ENCODE measurements at places on chromosomes 6 and 20.

GRCh38 chr6:105212587-105212986 is 32.8 kb upstream of the POPDC3 start:
- DNase-seq, result no peak

DNA sequence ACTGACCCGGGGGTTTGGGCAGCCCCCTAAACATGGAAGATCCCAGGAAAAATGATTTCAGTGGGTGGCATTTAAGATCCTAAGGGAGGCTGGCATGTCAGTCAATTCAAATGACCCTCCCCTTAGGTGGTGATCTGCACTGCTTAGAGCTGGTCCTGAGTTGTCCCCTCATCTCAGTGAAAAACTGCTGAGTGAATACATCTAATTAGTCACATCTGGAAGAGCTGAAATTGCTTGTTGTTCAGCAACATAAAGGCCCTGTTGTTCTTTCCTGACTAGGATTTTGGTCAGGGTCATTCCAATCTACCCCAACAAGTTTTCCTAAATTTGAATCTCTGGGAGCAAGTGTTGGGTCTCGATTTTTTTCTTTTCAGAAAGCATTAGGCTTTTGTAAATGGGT is 126.4 kb downstream of the LCA5 start:
- DNase-seq, result no peak

- DNase-seq, result no peak
Observed at GRCh38 chr6:67633058-67633457, 1002.0 kb upstream of the ADGRB3 start.

DNA sequence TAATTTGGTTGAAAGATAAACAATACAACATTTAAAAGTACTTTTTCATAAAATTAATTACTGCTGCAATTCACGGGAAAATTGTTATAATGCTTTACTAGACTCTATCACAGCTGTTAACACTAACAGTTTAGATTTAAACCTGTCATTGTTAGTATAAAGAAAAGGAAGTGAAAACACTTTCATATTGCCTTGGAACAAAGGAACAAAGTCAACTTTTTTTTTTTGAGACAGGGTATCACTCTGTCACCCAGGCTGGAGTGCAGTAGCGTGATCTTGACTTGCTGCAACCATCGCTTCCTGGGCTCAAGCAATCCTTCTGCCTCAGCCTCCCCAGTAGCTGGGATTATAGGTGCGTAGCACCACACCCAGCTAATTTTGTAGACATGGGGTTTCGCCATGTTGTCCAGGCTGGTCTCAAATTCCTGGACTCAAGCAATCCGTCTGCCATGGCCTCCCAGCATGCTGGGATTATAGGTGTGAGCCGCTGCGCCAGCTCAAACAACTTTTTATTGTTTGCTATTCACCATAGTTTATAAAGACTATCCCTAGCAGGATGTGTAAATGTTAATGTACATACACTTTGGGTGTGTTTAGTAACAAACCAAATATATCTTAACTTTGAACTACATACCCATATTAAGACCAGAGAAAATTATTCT is 22.1 kb downstream of the SLC35A1 start:
- DNase-seq, result no peak

DNA sequence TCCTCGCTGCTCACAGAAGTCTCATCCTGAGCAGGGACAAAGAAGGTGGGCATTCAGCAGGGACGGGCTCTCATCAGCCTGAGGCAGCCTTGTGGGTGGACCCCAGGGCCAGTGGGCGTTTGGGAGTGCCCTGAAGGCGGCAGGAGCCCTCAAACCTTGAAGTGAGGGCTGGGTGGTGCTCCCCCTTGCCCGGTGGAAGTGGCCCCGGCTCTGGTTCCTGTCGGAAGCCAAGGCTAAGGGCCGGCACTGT is 110.5 kb downstream of the NOL4L start:
- no peak for DNase-seq

GRCh38 chr6:41604006-41604405 is 34.3 kb upstream of the MDFI start:
- DNase-seq, result no peak

DNA sequence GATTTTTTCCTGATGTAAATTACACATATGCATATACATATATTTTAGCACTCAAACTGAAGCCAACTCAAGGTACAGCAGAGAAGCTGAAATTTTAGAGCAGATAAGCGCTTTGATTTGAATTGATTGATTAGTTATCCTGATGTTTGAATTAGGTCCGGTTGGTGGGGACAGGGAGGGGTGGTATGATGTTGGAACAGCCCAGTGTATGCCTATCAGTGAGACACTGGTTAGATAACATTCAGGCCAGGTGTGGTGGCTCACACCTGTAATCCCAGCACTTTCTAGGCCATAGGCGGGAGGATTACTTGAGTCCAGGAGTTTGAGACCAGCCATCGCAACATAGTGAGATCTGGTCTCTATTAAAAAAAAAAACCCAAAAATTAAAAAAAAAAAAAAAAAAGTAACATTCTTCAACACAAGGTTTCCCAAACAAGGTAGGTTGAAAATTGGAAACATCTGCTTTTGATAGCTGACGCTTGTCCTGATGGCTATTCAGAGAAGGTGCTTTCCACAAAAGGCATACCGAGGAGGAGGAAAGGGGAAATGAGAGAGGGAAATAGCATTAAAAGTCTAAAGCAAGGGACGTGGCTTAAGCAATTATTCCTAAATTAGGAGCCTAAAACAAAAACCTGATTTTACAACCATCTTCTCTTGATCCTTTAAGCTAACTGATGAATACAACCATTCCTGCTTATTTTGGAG is 288.4 kb upstream of the JARID2 start:
- DNase-seq, result no peak

DNA sequence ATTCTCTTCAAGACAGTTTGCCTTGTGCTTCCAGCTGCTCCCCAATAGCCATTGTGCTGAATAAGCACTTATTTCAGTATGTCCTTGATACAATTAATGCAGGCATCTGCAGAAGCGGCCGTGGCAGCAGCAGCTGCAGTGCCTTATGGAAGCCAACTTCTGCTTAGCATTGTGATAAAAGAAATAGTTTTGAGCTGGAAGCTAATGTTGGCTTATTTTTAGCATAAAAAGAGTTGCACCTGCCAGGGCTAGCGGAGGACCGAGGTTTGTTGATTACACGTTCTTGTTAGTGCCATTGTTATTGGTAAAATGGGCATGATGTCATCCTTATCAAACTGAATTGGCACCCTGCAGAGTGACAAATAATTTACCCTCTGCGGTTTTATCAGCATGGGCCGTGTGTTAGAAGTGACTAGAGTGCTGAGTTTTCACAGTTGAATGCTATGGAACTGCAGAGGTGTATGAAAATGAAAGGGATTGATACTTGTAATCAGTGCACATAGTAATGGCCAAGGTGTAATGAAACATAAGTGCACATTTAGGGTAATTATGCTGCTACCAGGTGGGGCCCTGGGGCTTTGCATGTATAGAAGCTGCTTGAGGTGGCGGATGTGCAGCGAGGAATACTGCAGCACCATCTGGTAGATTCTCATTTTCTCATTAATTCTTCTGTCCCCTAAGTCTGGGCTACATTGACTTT is 334.3 kb downstream of the CDKAL1 start:
- no peak for DNase-seq

GRCh38 chr6:135181333-135182070 is 394 bp downstream of the MYB start:
- DNase-seq, result peak; percentile 44

GRCh38 chr20:23111307-23111943 is 25.3 kb upstream of the CD93 start:
- DNase-seq, result no peak

DNA sequence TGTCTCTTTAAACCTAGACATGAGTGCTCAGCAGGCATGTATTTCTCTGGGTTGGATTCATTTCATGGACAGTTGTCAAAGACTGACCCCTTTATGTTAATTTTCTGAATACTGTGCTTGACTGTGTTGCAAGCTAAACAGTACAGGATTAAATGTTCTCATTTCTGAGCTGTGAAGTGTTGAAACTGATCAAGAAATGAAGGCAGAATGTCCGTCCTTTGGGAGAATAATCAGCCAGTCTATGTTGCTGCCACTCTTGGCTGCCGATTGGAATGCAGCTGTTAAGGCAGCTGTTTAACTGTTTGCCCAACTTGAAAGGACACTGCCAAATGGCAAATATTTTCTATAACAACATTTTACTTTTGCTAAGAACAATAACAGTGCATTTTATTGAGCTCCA is 87.3 kb downstream of the CEP57L1 start:
- no peak for DNase-seq
